ENCODE measurements at places on chromosomes 1 and 21.
A peak's percentile ranks its signal among the peaks of the same experiment; 100 is the strongest.

DNA sequence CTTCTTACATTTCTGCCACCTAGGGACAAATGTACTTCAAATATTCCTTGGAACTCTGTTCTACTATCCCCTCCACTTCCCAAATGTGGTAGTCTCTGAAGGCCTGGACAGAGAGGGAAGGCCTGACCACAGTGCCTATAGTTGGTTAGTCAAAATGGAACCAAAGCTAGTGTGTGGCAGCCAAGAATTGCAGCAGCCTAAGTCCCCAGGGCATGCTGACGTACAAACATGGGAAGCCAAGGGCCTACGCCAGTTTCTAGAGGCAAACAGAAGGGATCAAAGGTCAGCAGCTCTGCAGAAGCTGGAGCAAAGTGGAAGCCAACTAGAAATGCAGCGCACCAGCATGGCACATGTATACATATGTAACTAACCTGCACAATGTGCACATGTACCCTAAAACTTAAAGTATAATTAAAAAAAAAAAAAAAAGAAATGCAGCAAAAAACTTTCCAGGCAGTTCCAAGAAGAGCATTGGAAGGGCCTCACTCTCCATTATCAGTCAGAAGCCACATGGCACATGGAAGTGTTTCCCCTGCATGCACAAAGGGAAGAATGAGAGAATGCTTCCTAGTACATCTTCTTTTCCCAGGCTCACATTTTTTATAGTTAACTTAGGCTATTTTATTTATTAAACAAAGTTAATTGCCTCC lies 39.4 kb upstream of the GADD45A start:
- no peak for DNase-seq

- no peak for DNase-seq
These were observed 8.0 kb downstream of the SMCP start for GRCh38 chr1:152886085-152886484.

- no peak for DNase-seq
These were observed 18.5 kb downstream of the MIGA1 start for GRCh38 chr1:77797991-77798390.

- no peak for DNase-seq
These were observed 51.3 kb downstream of the PRKCZ start for GRCh38 chr1:2101531-2101930.

DNA sequence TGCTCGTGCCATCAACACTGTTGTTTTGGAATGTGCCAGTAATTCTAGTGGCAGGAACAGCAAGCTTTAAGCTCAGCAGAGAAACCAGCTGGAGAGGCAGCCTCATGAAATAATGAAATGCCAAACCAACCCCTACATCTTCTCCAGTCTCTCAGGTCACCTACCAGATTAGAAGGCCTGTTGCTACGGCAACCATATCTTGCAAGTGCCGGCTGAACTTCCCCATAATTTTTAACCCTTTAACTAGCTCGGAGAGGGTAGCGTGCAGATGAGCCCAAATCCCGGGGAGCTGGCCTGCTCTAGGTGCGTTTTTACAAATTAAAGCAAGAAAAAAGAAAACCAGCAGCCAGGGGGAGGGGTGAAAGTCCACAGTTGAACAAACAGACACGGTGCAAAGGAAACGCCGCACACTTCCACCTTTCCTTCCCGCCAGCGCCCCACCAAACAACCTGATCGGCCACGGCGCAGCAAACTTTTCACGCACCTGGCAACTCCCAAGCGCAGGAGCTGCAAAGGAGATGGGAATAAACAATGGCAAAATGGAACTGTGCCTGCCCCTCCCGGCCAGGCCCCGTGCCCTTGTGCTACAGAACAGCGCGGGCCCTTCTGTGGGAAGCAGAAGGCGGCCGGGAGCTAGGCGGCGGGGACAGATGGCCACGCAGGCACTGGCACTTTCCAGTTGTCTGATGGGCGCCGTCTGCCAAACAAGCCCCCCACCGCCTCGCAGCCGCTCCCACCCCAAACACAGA lies 50.1 kb downstream of the SSBP3 start:
- no peak for DNase-seq

- DNase-seq: no peak
These were observed 224.2 kb downstream of the DISC1 start for GRCh38 chr1:231850786-231851185.

GRCh38 chr1:209505044-209505443 lies 78.5 kb upstream of the CAMK1G start:
- no peak for DNase-seq

DNA sequence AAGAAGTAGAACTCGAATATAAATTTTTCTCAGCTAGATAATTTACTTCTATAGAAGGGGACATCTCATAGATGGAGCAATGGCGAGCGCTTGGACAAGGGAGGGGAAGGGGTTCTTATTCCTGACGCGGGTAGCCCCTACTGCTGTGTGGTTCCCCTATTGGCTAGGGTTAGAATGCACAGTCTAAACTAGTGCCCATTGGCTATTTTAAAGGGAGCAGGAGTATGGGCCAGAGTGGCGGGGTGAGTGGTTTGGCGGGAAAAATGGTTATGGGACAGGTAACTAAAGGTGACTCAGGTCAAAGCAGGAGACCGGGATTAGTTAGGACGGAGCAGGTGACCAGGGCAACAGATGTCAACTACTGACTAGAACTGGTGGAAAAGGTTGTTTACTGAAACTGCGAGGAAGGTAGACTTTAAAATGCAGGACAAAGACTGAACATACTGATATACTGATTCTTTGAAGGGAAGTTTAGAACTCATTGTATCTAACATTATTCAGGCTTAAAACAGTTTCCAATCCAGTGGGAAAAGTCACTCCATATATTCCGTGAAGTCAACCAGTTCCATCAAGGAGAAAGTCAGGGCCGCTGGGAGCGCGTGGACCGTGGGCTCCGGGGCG lies 940 bp upstream of the ATAD3A start:
- no peak for DNase-seq

GRCh38 chr1:111624382-111624781 lies 4.8 kb downstream of the RAP1A start:
- no peak for DNase-seq

- peak; percentile 69 for DNase-seq
These were observed 832 bp downstream of the HCN3 start for GRCh38 chr1:155277902-155278688.

- DNase-seq: no peak
These were observed 39.7 kb downstream of the PTGFRN start for GRCh38 chr1:116949213-116949985.

DNA sequence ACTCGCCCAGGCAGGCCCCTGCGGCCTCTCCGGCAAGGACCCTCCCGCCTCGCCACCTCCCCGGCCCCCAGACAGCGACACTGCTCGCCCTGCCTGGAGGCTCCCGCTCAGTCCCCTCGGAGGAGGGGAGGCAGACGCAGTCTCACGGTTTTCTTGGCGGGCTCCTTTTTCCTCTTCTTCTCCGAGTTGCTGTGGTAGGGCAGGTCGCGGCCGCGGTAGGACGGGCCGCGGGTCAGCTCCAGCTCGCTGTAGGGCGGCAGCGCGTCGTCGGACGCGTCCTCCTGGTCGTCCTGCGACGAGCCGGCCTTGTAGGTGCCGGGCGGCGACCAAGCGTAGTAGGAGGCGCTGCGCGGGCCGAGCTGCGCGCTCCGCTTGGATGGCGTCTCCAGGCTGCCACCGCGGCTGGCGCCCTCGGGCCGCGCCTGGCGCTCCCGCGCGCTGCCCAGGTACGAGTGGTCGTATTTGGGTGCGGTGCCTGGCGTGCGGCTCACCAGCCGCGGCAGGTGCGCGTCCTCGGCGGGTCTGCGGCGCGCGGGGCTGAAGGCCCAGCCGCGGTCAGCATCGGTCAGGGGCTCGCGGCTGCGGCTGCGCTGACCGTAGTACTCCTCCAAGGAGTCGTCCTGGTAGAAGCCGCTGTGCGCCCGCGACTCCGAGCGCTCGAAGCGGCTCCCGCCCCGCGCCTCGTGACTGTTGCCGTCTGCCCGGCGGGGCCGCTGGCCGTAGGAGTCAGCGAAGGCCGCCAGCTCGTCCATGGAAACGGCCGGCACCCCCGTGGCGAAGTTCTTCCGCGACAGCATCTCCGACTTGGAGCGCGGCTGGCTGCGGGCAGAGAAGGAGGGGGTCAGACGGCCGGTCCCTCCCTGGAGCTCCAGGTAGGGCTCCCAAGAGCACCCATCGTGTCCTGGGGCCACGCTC lies 44.8 kb upstream of the TADA1 start:
- DNase-seq: no peak

- no peak for DNase-seq
These were observed 62.1 kb downstream of the SNX7 start for GRCh38 chr1:98723574-98723973.

DNA sequence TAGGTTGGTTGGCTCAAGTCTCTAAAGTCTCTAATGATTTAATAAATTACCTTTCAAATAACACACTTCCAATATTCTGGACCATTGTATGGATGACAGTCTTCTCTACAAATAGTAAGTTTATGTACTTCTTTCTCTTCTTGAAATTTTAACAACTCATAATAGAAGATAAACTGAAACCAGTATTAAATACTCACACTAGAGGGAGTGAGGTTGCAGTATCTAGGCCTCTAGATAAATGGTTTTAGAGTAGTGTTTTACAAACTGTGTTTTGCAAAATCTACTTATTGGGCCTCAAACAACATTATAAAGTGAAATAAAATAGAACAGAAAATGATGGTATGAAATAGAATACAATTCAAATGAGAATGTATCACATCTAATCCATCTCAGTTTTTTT lies 479.9 kb upstream of the BRINP3 start:
- DNase-seq: no peak

DNA sequence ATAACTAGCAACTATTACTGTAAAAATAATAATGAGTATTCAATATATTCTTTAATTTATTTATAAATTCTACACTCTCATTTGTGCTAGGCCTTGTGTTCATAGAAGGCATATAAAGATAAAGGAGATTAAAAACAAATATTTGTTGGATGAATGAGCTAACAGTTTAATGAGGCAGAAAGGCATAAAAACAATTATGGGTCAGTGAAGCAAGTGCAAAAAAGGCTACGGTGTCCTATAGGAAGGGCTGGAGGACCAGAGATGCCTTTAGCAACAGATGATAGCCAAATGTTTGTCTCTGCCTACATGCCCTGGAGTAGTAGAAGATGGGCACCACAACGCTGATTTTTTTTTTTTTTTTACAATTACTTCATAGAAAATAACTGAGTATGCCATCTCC lies 45.7 kb downstream of the PTGS2 start:
- DNase-seq: no peak

DNA sequence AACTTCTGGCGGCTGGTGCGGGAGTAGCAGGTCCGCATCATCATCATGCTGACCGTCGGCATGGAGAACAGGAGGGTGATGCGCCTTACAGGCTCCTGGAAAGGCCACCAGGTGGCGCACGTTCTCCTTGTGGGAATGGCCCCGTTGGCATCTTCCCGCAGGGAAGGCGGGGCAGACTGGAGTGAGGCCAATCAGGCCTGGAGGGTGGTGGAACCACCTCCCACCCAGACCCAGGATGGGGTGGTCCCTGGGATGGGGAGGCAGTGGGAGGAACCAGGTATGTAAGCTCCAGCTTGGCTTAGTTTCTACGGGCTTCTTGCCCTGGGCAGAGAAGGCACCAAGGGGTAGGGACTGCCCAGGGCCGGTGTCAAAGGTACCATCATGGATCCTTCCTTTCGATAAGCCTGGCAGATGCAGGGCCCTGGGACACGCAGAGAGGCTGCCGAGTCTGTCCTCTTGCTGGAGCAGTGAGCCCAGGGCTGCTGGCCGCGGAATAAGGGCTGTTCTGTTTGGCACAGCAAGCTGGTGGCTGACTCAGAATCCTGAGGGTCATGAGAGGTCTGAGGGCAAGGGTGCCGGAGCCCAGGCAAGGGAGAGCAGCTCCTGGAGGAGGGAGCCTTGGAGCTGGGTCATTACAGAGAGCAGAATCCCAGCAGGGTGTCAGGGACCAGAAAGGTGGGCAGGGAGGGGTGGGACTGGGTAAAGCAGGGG lies 8.7 kb upstream of the LGR6 start:
- peak; percentile 67 for DNase-seq

DNA sequence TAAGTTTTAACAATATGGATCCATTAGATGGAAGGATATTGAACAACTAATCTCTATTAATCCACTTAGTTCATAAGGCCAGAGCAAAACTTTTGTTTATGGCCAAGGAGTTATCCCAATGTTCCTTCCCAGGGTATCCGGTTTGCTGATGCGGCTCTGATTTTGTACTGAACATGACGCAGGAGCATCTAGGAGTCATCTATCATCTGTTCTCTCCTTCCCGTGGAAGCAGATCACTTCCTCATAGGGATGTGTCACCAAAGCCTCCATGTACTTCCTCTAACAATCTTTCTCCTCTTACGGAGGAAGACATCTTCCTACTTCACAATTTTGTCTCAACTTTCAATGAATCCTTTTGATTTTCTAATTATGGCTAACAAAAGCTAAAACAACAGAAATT lies 206.6 kb downstream of the APP start:
- no peak for DNase-seq

GRCh38 chr1:103274886-103275285 lies 166.6 kb upstream of the COL11A1 start:
- DNase-seq: no peak

- no peak for DNase-seq
These were observed 73.9 kb upstream of the TNFSF4 start for GRCh38 chr1:173280899-173281660.

DNA sequence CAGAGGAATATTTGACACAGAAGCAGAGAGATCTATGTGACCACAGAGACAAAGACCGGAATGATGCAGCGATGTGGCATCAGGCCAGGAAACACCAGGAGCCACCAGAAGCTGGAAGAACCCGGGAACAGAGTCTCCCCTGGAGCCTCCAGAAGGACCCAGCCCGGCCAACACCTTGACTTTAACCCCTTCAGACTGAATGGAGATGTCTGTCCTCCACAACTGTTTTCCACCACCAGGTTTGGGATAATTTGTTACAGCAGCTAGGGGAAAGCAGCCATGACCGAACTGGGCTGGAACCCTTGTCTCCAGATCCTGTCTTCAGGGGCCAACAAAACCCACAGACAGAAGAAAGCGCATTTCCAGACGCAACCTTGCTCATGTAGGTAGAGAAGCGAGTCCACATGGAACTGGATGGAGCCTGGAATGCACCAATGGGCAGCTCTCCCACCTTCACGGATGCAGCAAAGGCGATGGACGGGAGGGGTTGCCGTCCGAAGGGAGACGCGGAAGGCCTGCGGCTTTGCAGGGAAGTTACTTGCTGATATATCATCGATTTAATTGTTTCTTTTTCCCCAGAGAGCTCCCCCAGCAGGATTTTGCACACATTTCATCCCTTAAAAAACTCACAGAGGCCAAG lies 396.6 kb downstream of the NPHP4 start:
- no peak for DNase-seq

GRCh38 chr21:38756746-38757145 lies 49.0 kb upstream of the ETS2 start:
- no peak for DNase-seq

GRCh38 chr1:29554208-29554778 lies 318.0 kb downstream of the PTPRU start:
- DNase-seq: no peak
